ENCODE measurements at places on chromosomes 7 and 10.

DNA sequence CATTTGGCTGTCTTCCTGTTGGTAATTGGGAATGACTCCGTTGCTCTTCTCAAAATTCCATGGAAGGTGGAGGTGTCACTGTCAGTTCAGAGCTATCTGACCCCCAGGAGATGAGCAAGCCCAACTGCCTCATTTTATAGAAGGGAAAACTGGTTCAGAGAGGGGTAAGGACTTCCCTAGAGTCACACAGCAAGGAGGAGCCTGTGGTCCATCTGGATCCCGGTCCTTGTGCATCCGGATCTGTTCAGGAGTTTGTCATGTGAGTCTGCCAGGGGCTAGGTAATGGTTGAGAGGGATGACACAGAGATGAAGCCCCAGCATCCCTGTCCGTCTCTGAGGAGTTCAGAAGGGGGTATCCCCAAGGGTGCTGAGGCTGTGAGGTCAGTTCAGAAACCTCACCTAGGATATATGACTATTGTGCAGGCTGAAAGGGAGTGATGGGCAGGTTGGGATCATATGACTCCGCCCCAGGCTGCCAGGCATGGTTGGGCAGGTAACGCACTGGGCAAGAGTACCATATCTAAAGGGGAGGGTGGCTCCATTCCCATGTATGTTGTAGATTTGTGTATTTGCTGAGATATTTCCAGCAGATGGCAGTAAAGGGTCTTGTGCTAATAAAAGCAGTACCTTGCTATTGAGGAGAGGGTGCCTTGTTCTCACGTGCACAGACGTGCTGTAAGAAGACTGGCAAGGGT lies 16.0 kb upstream of the SLC29A3 start:
- no peak overlapping the region for H3K27ac ChIP-seq
- no peaks in the 10 kb centered on the region for H3K4me1 ChIP-seq
- no peaks in the 10 kb centered on the region for H3K27me3 ChIP-seq

DNA sequence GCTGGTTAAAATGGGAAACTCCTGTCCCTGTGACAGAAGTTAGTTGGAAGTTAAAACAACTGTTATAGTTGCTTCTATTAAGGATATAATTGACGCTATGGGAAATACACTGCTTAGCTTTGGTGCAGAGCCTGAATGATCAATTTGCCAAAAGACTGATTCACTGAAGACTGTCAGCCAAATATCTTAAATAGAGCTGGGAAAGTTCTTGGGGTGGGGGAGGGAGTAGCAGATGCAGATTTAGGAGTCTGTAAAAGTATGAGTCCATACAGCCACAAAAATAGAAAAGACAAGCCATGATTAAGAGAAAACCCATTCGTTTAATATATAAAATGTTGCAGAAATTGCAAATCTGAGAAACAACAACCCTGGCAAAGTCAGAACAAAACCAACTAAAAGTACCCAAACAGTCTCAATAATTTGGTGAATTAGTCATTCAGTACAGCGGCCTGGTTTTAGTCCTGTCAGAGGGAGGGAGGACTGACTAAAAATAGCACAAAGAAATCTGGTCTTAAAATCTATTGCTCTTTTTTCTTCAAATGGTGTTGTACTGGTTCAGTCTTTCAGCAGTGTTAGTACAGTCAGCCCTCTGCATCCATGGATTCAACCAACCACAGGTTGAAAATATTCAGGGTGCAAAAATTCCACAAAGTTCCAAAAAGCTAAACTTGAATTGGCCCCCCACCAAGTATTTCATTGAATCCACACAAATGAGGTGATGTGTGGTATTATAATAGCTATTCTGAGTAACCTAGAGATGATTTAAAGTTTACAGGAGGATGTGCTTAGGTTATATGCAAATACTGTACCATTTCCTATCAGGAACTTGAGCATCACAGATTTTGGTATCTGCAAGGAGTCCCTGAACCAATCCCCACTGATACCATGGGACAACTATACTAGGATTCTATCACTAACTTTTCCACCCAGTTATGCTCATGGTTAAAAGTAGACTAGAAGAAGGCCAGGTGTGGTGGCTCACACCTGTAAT lies 30.0 kb downstream of the STK17A start:
- H3K27ac ChIP-seq: no peak overlapping the region
- no peaks in the 10 kb centered on the region for H3K36me3 ChIP-seq
- no peak overlapping the region for H3K4me3 ChIP-seq
- peaks cover 4% of the 10 kb centered on the region for H3K4me1 ChIP-seq

DNA sequence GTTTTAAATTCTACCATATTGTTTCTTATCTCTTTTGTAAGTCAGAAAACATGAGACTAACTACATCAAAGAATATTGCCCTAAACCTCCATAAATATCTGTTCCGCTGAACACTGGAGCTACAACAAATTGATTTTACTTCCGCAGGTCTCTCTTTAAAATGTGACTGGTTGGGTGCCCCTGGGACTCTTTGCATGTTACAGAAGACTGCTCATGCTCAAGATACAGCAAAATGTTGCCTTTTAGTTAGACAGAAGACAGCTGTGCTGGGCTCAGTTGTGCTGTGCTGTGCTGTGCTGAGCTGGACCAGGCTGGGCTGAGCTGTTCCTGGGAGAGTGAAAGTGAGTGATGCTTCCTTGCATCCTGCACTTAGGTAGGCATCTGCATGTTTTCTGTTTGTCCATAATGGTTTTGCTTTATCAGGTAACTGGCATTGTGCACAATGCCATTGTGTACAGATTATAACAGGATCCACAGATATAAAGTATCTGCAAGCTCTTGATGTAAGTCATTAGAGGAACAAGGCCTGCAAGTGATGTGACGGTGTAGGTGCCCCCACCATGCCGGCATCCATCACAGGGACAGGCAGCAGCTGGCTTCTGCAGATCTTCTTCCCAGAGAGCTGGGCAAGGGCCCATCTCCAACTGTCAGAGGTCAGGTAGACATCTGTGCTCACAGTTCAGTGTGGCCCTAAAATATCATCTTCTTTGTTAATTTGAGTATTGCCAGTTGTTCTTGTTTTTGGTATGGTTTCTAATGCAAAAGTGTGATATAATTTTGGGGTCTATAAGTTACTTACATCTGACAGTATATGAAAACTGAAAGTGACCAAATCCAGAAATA lies 972.5 kb upstream of the CELF2 start:
- no peaks in the 10 kb centered on the region for H3K4me1 ChIP-seq
- H3K36me3 ChIP-seq: no peaks in the 10 kb centered on the region
- H3K27ac ChIP-seq: no peak overlapping the region
- H3K4me3 ChIP-seq: no peak overlapping the region
- H3K27me3 ChIP-seq: no peaks in the 10 kb centered on the region
- DNase-seq: no peak

GRCh38 chr10:63576501-63576900 lies 55.3 kb downstream of the REEP3 start:
- H3K36me3 ChIP-seq: no peaks in the 10 kb centered on the region
- DNase-seq: no peak

GRCh38 chr7:98338441-98338840 lies 57.0 kb downstream of the BRI3 start:
- no peaks in the 10 kb centered on the region for H3K36me3 ChIP-seq
- H3K4me1 ChIP-seq: no peaks in the 10 kb centered on the region
- no peak overlapping the region for H3K27ac ChIP-seq
- DNase-seq: no peak
- H3K4me3 ChIP-seq: no peak overlapping the region

GRCh38 chr7:45143616-45144015 lies 14.0 kb upstream of the RAMP3 start:
- no peak overlapping the region for H3K27ac ChIP-seq
- no peaks in the 10 kb centered on the region for H3K36me3 ChIP-seq
- no peaks in the 10 kb centered on the region for H3K27me3 ChIP-seq
- no peaks in the 10 kb centered on the region for H3K4me1 ChIP-seq
- no peak overlapping the region for H3K4me3 ChIP-seq

- no peaks in the 10 kb centered on the region for H3K36me3 ChIP-seq
- no peaks in the 10 kb centered on the region for H3K27me3 ChIP-seq
- no peak overlapping the region for H3K27ac ChIP-seq
These were observed 55.8 kb downstream of the FIGNL1 start for GRCh38 chr7:50394315-50394714.

GRCh38 chr10:93384006-93384405 lies 98.1 kb downstream of the MYOF start:
- no peaks in the 10 kb centered on the region for H3K36me3 ChIP-seq
- H3K27me3 ChIP-seq: no peaks in the 10 kb centered on the region
- H3K27ac ChIP-seq: no peak overlapping the region
- peaks cover 7% of the 10 kb centered on the region for H3K4me1 ChIP-seq

DNA sequence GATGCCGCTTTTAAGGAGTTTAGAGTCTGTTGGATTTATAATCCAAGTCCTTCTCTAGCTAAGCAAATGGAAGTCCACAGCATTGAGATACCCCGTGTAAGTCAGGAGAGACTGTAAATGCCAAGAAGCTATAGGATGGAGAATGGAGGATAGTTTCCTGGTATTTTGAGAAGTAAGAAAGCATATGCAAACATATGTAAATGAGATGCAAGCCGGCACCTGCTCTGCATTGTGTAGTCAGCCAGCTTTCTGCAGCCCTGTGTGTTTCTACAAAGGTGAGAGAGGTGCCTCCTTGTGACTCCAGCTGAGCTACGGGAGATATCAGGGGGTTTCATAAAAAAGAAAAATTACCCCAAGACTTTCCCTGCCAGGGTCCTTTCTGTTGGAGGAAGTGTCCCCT lies 176.3 kb downstream of the RPS24 start:
- H3K4me3 ChIP-seq: no peak overlapping the region
- no peak for DNase-seq
- no peaks in the 10 kb centered on the region for H3K27me3 ChIP-seq
- H3K36me3 ChIP-seq: no peaks in the 10 kb centered on the region
- no peak overlapping the region for H3K27ac ChIP-seq
- H3K4me1 ChIP-seq: peaks cover 4% of the 10 kb centered on the region

GRCh38 chr10:100014071-100014762 lies 4.5 kb upstream of the DNMBP start:
- H3K27me3 ChIP-seq: peaks cover 12% of the 10 kb centered on the region
- H3K27ac ChIP-seq: no peak overlapping the region
- no peak overlapping the region for H3K4me3 ChIP-seq
- no peaks in the 10 kb centered on the region for H3K36me3 ChIP-seq
- peaks cover 6% of the 10 kb centered on the region for H3K4me1 ChIP-seq

GRCh38 chr10:70271996-70272924 lies 11.5 kb downstream of the NPFFR1 start:
- DNase-seq: no peak
- no peaks in the 10 kb centered on the region for H3K27me3 ChIP-seq
- no peaks in the 10 kb centered on the region for H3K36me3 ChIP-seq
- no peak overlapping the region for H3K4me3 ChIP-seq
- no peak overlapping the region for H3K27ac ChIP-seq

GRCh38 chr10:75770626-75771081 lies 339.2 kb downstream of the LRMDA start:
- no peak for DNase-seq
- no peaks in the 10 kb centered on the region for H3K27me3 ChIP-seq
- peaks cover 6% of the 10 kb centered on the region for H3K4me1 ChIP-seq
- no peaks in the 10 kb centered on the region for H3K36me3 ChIP-seq
- no peak overlapping the region for H3K4me3 ChIP-seq
- no peak overlapping the region for H3K27ac ChIP-seq

DNA sequence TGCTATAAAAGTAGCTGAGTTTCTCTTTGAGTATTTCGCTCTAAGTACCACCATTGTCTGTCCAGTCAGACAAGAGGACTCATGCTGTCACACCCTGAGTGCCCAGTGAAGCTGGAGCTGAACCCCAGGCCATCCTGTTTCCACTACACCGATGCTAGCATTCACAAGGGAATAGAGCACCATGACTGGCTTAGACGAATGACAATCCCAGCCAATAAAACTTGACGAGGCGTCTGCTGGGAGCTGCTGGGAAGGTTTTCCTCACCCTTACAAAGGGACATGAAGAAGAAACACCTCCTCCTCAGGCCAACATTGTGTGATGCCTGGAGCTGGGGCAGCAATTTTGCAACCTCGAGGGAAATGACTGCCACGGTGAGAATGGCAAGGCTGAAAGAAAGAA lies 17.5 kb upstream of the SLIT1 start:
- no peak overlapping the region for H3K27ac ChIP-seq
- H3K36me3 ChIP-seq: no peaks in the 10 kb centered on the region
- H3K4me3 ChIP-seq: no peak overlapping the region
- H3K27me3 ChIP-seq: peaks cover 6% of the 10 kb centered on the region

DNA sequence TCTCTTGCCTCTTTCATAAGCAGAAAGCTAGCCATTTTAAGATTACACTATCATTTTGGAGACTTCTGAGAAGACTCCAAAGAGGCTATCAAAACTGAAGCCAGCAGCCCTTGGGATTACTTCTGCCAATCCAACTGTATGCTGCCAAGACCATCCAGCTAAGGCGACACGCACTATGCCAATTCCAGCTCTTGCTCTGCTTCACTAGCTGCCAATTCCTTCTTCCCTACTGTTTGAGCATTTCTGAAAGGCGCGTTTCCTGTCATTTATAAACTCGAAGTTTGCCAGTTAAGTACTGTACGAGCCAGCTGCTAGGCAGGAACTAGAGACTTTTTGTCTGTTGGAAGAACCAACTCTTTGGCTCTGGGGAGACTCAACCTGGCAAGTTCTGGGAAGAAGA lies 36.5 kb downstream of the MALSU1 start:
- H3K36me3 ChIP-seq: peaks cover 59% of the 10 kb centered on the region
- H3K4me1 ChIP-seq: peaks cover 4% of the 10 kb centered on the region

DNA sequence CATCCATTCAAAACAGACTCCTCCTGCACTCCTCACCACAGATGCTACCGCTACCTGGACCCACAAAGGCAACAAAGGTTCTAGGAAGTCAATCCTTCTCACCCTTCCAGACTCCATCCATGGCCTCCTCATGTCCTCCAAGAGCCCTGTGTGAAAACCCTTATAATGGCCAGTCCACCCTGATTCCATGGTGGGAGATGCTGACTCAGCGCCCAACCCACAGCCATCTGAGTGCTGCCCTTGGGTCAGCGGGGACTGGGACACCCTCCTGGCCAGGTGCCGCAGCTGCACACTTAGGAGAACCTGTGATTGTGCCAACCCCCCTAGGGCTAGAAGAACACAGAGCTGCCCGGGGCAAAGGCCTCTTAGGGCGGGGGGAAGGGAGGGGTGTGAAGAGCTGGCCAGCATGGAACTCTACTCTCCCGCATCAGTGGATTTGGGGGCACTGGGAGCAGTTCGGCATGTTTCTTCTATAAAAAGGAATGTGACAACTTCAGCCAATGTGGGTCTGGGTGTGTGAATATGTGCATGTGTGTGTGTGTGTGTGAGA lies 25.4 kb downstream of the TMEM273 start:
- H3K4me1 ChIP-seq: no peaks in the 10 kb centered on the region
- no peaks in the 10 kb centered on the region for H3K36me3 ChIP-seq
- H3K27ac ChIP-seq: no peak overlapping the region
- no peaks in the 10 kb centered on the region for H3K27me3 ChIP-seq
- no peak for DNase-seq

- no peak overlapping the region for H3K27ac ChIP-seq
- peaks cover 5% of the 10 kb centered on the region for H3K4me1 ChIP-seq
- no peak overlapping the region for H3K4me3 ChIP-seq
- no peak for DNase-seq
These were observed 77.9 kb downstream of the ANK3 start for GRCh38 chr10:60311821-60312220.

All from neural progenitor cell (in vitro differentiated cells).